ENCODE measurements at places on chromosomes 12 and 14.

GRCh38 chr12:11877869-11878780, 192.6 kb upstream of the BCL2L14 start:
- no peak for DNase-seq

- DNase-seq: no peak
These were observed 475.5 kb downstream of the AACS start for GRCh38 chr12:125540580-125541204.

DNA sequence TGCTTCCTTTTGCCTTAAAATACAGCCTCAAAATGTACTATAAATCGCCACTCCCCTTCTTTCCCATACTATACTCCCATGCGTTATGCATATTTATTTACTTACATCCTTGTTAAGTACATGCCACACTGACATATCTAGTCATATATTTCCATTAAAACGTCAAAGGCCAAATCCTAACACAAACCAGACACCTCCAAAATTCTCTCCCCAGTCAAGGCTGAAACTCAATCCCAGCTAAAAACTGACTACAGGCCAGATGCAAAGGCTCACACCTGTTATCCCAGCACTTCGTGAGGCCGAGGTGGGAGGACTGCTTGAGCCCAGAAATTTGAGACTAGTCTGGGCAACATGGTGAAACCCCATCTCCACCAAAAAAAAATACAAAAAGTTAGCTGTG, 5.7 kb upstream of the CAND1 start:
- no peak for DNase-seq

GRCh38 chr14:68814238-68814538, 21.3 kb upstream of the ZFP36L1 start:
- DNase-seq: no peak

Measured in hippocampal formation (tissue), 2 donors.